ENCODE measurements at places on chromosomes 12 and 14.
A peak's percentile ranks its signal among the peaks of the same experiment; 100 is the strongest.

DNA sequence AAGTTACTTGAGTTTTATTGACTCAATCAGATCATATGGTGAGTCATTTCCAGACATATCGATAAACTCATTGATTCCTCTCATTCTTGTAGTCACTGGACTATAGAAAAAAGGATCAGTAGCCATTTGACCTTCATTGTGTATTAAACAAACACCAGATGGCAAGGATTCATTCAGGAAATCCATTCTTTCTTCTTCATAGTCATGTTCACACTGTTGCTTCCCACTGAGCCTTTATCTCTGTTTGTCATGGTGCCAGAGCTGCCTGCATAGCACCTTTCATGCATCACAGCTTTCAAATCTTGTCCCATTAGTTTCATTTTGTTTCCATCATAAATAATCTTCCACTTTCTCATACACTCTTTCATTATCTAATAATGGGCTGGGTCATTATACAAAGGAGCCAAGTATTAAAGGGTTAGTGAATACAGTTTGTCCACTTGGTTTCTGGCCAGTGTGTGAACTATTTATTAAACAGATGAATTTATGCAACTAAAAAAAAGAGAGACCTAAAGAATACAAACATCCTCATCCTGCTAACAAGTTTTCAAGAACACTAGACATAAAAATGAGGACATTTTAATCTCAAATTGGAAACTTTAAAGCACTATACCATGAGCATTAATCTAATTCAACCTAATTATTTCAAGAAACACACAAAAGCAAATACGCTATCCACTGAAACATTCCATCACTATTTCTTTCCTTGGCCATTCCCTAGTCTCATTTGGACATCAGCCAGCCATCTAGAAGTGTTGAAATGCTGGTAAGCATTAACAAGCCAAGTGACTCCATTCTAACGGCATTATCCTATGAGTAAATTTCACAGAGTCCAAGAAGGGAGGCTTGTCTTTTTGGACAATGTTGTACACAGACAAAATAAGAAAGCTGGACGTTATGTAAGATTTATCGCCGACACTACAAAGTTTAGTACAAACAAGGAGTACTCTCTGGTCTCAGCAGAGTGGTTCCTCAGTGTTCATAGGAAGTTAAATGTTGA lies 476.5 kb downstream of the FOXG1 start:
- no peak for DNase-seq

DNA sequence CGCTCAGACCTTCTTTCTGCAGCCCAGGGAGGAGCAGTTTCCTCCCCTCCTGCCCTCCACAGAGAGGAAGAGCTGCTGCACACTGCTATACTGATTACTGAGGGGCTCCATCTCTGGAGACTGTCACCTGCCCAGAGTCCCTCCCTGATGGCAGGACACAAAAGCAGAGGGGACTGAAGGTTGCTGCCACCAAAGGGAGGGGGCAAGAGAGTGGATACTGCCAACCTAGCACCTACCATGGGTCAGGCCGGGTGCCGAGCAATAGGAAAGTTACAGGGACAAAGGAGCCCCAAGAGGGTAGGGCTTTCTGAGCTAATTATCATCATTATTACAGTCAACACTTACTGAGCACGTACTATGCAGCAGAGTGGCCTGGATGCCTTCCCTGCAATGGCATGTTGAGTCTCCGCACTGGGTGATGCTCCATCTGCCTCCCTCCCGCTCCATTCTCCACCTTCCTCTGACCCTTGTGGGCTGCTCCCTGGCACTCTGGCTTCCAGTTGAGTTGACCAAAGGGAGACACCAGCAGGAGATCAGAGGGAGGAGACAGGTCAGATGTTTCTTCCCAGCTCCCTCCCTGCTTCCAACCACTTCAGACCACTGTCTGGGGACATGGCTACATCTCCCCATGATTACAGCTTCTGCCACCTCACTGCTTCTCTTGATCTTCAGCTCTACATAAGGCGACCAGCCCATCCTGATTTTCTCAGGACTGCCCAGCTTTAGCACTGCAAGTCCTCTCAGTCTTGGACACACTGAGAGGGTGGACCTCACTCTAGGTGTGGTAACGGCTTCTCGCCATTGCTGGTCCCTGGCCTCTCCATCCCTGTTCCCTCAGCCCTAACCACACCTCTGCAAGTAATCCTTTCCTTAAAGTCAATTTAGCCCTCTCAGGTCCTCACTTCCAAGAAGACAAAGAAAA lies 2.6 kb upstream of the KRT79 start:
- no peak for DNase-seq

- DNase-seq, result no peak
Observed at GRCh38 chr12:52009081-52009751, 2.5 kb downstream of the TAMALIN start.

GRCh38 chr14:96362071-96362964 lies 823 bp downstream of the ATG2B start:
- DNase-seq, result peak; percentile 59

DNA sequence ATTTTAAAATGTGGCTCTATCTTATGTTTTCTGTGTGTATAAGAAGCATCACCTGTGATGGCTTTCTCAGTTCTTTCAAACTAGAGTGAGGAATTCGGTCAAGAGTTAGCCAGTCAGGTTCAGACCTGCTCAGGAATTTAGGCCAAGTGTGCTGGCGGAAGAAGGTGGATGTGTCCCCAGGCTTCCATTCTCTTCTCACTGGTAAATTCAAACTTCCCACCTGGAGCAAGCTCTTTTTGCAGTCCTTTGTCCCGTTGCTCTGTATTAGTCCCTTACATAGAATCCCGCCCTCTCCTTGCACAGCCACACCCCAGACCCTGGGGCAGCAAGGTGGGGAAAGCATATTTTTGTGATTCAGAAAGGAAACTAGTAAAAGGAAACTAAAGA lies 124.7 kb upstream of the PWP1 start:
- DNase-seq, result no peak

- peak; percentile 73 for DNase-seq
Observed at GRCh38 chr12:124381456-124382296, 86.8 kb downstream of the RFLNA start.

- DNase-seq, result peak; percentile 71
Observed at GRCh38 chr12:120228291-120229070, 27.6 kb upstream of the RPLP0 start.

DNA sequence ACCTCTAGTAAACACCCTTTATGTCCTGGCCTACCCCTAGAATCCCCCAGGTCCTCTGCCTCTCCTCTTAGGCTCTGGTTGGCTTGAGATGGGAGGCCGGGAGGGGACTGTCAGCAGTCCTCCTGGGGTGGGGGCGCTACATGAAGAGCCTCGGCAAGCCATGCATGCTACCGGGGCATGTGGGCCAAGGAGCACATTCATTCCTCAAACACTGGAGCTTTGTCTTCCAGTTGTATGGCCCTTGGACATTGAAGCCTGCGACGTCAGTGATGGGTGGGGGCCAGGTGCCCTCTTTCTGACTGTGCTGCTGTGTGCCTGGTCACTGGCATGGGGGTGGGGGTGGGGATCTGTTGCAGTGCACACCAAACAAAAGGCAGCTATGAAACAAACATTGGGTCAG lies 15.8 kb upstream of the CELA1 start:
- DNase-seq, result no peak

- no peak for DNase-seq
Observed at GRCh38 chr12:121791671-121792551, 1.6 kb downstream of the RHOF start.

GRCh38 chr14:82060219-82060618 lies 526.6 kb upstream of the SEL1L start:
- DNase-seq, result no peak

DNA sequence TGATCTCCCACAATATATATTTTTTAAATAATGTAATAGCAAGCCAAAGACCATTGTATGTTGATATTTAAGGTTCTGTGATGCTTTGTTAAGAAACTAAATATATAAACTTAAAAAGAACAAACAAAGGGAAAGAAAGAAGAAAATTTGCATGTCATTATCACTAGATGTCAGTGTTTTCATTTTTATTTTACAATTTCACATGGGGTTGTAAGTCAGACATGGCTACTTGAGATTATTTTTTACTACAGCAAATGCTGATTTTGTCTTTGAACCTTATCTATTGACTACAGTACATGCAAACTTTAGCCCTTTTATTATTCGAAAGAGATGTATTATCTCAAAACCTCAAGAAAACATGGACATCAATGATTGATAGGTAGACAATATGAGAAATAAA lies 36.1 kb downstream of the SLCO1C1 start:
- no peak for DNase-seq

GRCh38 chr12:30835216-30835615 lies 80.5 kb upstream of the CAPRIN2 start:
- no peak for DNase-seq

- DNase-seq, result no peak
Observed at GRCh38 chr14:24578558-24578957, 2.5 kb upstream of the CTSG start.

DNA sequence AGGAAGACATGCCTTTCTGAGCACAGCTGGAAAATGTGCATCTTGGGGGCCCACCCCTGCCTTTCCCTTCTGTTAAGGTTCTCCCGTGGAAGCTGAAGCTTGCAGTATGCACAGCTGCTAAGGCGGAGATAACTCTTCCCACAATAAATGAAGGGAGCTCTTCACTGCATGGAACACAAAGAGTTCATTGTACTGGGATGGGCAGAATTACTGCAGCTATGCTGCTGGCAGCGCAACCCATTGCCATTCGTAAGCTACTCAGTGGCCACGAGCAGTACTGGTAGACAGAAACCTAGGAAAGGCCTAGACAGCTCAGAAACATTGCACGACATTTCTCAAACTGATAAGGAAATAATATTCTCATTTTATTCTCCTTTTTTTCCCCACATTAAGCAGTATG lies 310.2 kb downstream of the MDGA2 start:
- DNase-seq, result no peak

DNA sequence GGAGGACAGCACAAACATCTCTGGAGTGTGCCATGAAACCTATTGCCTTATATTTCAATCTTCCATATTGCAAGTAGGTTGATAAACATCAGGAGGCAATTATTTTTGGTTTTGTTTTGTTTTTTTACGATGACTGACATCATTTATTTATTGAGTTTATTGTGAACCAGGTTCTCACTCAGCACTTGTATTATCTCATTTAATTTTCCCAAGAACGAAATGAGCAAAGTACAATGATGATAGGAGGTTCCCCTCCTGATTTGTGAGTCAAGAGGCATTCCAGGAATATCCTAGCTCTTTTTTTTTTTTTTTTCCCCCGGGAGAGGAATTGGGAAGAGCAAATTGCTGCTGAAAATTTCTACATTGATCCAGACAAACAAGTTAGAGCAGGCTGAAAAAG lies 4.7 kb downstream of the SOCS2 start:
- no peak for DNase-seq

- peak; percentile 20 for DNase-seq
Observed at GRCh38 chr14:64979336-64980074, 7.2 kb upstream of the FNTB start.

DNA sequence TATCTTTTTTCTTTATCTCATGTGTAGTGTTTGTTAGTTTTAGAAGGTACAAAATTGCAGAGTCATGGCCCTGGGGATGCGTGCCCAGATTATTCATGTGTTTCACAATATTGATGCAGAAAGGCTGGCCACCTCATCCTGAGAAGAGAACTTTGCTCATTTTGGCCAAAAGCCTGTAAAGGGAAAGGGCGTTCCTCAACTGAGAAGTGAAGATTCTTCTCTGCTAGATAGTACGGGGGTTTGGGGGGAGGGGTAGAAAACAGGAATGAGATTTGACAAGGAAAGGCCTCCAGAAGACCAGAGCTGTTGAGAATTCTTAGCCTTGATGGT lies 1.7 kb downstream of the MGST1 start:
- peak; percentile 80 for DNase-seq

GRCh38 chr12:91419809-91420208 lies 237.2 kb upstream of the DCN start:
- DNase-seq, result no peak

DNA sequence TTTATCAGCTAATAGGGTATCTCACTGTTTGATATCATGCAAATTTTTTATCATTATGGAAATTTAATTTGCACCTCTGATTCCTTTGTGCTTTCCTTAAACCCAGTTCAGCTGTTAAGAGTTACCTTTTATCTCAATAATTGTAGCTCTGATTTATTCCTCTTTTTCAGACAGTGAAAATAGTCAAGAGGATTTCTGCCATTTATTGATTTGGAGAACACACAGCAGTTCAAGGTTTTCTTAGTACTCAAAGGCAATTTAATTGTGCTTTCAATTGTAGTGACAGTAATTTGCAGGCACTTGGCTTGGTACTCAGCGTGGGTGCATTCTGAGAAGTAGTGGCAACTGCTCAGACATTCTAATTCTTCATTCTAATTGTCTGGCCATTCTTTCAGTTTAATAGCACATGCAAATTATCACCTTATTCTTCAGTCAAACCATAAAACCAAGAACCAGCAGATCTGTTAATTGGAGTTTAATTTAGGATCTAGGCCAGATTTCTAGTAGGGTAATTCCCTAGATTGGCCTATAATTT lies 709.3 kb downstream of the RPS29 start:
- no peak for DNase-seq

GRCh38 chr12:124625867-124626675 lies 58.7 kb upstream of the NCOR2 start:
- DNase-seq, result peak; percentile 87

DNA sequence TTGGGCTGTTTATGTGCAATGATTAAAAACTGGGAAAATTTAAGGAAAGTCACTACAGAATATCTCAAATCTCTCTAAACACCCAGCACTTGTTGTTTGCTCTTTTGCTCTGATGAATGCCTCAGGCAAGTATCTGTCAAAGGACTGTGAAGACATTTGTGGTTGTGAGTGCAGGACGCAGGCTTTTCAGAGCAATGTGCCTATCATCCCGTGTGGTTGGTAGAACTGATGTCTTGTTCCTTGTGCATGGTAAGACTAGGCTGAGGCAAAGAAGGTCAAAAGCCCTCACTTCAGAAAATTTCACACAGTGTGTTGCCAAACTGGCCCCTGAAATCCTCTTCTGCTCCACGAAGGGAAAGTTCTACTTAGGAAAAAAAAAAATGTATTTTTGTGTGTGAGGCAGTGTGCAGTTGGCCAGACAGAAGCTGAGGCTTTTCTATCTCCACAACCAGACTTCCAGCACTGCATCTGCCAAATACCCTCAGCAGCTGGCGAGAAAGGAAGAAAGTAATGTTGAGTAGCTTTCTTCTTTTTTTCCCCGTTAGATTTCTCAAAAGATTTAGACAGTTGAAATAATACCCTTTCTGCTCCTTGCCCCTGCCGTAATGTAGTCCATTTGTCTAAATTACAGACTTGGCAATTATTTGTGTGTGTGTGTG lies 1103.1 kb downstream of the VRK1 start:
- no peak for DNase-seq

- DNase-seq, result no peak
Observed at GRCh38 chr14:77825895-77826519, 26.1 kb downstream of the ADCK1 start.

Measured in MV-4-11 (cell line).